GM04504 (cell line): ENCODE measurements at places on chromosomes 2 and 18.

DNA sequence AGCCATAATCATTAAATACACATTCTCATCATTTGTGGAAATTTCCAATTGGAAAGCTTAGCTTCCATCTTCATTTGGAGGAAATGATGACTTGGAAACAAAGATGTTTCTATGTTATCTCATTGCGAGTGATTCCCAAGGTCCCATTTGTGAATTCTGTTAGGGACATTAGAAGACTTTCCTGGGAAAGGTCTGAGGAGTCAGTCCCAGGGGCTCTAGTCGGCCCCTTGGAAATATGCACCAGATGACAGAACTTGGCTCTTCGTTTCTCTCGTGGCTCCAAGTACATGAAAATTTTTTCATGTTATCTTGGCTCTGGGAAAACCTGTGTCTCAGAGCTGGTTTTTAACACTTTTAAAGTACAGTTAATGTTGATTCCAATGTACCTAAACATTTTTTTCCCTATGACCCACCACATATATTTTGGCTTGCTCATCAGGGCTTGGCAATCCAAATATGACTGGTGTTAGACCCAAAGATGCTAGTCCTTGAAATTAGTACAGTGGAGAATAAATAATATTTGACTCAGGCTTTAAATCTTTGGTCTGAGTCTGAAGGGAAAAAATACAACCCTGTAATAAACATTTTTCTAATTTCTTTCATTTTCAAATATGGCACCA lies 15.4 kb upstream of the CAVIN2 start:
- no peak for DNase-seq

DNA sequence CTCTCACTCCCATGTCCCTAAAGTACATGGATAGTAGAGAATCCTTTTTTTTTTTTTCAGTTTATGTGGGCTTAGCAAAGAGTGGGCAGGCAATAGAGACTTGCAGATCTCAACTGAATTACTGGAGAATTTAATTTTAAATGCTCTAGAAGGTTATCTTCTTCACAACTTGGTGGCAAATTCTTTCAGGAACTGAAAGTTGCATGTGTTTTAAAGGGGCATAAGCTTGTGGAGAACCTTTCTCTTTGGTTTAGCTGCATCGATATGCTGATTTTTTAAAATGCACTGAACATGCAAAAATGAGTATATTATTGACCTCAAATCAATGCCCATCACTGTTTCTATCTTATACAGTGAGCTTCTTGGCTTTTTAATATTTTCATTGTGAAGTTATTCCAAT lies 24.9 kb upstream of the GALNT3 start:
- DNase-seq, result no peak

- DNase-seq, result no peak
Measured at GRCh38 chr2:27014771-27015433, 17.9 kb upstream of the TMEM214 start.

- no peak for DNase-seq
Measured at GRCh38 chr2:225740086-225740485, 340.6 kb downstream of the NYAP2 start.

GRCh38 chr18:63617049-63617914 lies 26.8 kb downstream of the SERPINB4 start:
- no peak for DNase-seq

GRCh38 chr2:37375741-37376288 lies 31.4 kb downstream of the QPCT start:
- DNase-seq, result no peak
